ENCODE measurements at places on chromosomes 6 and 20.

DNA sequence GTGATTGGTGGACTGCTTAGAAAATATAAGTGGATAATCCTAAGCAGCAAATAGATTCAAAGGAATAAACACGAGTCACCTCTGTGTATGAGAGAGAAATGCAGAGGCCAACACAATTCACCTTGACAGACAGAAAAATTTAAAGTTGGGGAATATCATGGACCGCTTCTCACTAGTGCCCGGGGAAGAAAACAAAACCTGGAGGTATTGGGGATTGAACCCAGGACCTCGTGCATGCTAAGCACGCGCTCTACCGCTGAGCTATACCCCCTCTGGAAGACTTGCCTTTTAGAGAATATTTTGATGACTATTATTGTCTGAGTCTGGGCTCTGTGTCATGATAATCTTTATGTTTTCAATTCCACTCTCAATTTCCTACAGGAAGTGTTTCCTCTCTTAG lies 111.9 kb downstream of the TRIM27 start:
- ATAC-seq, result no peak

DNA sequence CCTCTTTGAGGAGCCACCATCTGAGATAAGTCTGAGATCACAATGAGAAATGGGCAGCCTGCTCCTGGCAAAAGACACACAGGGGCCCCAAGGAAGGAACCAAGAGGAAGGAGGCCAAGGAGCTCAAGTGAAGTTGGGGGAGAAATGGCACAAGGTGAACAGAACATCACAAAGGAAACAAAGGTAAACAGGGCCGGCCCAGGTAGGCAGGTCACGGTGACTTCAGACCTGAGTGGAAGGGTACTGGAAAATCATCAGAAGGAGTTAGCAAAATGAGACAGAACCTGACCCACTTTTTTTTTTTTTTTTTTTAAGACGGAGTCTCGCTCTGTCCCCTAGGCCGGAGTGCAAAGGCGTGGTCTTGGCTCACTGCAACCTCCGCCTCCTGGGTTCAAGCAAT lies 11.3 kb downstream of the ZMYND8 start:
- no peak for ATAC-seq

- ATAC-seq, result no peak
Observed at GRCh38 chr6:84763003-84763885, 1.2 kb downstream of the TBX18 start.

- no peak for ATAC-seq
Observed at GRCh38 chr20:17796091-17796563, 96.4 kb downstream of the BANF2 start.

DNA sequence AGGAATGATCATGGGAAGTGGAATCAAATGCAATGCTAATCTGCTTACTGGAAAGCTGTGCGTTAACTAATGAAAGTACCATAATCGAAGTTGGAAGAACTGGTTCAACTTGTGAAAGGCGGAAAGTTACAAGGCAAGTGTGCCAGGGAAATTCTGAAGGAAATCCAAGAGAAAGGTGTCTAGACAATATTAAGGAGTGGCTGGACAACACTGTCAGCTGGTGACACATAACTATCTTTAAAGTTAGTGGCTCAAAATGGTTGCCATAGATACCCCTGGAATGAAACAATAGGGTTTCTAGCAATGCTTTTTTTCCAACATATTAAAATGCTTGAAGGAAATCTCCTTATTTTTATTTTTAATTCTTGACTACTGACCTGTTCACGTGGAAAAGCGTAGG lies 90.4 kb downstream of the BMP2 start:
- no peak for ATAC-seq

DNA sequence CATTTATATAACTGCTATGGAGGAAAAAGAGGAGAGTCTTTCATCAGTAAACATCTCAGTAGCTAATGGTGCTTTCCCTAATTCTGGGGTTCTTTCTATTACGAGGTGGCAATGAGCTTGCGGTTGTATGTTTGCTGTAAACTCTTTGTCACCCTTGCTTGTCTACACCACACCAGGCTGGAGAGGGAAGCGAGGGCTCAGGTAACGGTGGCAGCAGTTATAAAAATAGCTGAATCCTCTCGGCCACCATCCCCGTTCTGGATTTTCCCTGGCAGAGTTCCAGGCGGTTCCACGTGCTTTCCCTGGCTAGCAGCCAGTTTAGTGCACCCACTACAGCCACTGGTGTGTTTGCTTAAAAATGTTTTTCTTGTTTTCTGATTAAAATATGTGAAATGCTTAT lies 39.0 kb downstream of the MAS1 start:
- peak; percentile 40 for ATAC-seq

- ATAC-seq, result no peak
Observed at GRCh38 chr6:168037856-168038255, 40.4 kb downstream of the KIF25 start.

DNA sequence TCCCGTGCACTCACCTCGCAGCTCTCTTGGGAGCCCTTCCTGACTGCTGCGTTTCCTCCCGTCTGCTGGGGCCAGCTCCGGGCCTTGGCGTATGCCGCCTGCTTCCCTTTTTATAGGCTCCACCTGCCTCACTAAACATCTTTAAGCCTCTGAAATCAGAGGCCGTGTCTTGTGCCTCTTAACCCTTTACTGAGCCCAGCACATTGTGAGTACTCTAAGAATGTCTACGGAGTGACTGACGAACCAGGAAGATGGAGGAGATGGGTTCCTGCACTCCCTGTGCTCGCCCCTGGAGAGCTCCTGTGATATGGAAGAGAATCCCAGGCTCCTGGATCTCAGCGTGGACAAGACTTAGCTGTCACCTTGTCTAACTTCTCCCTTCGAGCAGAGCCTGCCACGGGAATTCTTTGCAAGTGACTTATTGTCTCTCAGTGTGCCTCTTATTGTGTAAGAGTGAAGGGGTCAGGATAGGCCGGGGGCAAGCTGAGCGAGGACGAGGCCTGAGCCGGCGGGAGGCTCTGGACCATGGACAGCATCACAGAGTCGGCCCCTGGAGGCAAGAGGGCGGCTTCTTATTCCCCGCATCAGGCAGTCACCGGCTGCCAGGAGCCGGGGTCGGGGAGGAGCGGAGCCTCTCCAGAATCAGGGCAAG lies 70.9 kb upstream of the CCDC167 start:
- no peak for ATAC-seq

DNA sequence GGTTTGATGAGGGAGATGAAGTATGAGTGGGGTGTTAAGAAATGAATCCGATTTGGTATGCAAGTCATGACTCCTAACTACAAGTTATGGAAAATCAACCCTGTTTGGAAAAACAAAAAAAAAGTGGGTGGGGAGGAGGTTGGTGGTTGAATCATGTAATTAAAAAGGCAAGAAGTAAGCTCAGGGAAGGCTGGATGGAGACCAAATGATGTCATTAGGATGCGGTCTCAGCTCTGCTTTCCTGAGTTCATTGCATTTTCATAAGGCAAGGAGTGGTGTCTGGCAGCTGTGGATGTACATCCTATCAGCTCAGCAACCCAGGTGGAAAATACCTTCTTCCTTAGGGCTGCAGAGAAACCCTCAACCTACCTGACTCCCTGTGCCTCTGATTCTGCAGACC lies 60.4 kb upstream of the AKAP12 start:
- no peak for ATAC-seq

DNA sequence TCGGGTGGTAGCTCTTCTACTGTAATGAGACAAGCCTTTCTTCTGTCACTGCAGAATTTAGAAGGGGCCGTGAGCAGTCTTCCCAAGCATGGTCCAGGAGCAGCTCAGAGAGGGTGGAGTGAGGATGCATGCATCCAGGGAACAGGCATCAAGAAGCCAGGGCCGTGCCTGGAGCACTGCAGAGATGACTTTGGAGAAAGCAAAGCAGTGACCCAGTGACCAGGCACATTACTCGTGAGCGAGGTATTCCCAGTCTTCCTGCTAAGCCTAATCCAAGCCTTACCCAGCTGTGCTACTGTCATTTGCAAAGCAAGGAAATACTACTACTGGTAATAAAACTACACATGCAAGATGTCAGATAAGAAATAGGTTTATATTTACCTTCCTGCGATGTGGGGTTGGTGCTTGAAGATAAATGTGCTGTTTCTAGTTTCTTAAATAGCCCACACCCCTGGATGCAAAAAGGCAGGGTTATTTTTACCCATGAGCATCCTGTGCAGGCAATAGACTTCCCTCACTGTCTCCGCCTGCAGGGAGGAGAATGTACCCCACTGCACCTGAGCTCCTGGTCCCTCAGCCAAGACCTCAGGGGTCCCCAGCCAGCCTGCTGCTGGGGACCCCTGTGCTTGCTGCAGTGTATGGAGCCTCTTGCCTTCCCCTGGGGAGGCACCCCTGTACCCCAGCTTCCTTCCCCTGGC lies 62.9 kb downstream of the SSR1 start:
- ATAC-seq, result no peak
